ENCODE measurements at places on chromosomes 2 and 18. TPM values are rescaled to one million over a fixed set of nuclear protein-coding genes. Genes with fewer than 3 reads are reported as not detected.

MAP3K2 gene
- 37.2 TPM for total RNA-seq

CIB4 gene
- total RNA-seq, result not detected

AMER3 gene
- total RNA-seq, result not detected

SERPINB3 gene
- total RNA-seq, result not detected

EFR3B gene
- 0.57 TPM for total RNA-seq

TXNDC2 gene
- total RNA-seq, result 0.22 TPM

CLIP4 gene
- total RNA-seq, result 129 TPM

COL6A3 gene
- 482 TPM for total RNA-seq

RAB12 gene
- 42.2 TPM for total RNA-seq

RNU2-63P gene
- not detected for total RNA-seq

TRIM43 gene
- total RNA-seq, result not detected

UBXN2A gene
- total RNA-seq, result 7.9 TPM

ZNF396 gene
- total RNA-seq, result 1.8 TPM
